ENCODE measurements at places on chromosomes 2 and 18. TPM values are rescaled to one million over a fixed set of nuclear protein-coding genes. Genes with fewer than 3 reads are reported as not detected.

The TFCP2L1 gene
- 0.60 TPM for total RNA-seq

The CYB5A gene
- 232 TPM for total RNA-seq

- DNase-seq, result no peak
Measured at GRCh38 chr18:419541-420175, 80.8 kb downstream of the COLEC12 start.

GRCh38 chr2:53632126-53632460 is 135.5 kb upstream of the CHAC2 start:
- DNase-seq, result no peak

DNA sequence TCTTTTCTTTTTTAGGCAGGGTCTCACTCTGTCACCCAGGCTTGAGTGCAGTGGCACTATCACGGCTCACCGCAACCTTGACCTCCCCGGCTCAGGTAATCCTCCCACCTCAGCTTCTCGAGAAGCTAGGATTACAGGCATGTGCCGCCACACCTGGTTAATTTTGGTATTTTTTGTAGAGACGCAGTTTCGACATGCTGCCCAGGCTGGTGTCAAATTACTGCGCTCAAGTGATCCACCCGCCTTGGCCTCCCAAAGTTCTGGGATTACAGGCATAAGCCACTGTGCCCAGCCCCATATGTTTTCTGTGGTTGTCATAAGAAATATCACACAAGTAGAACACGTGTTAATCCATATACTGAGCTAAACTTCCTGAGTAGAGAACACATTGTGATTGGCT is 14.6 kb downstream of the ENOSF1 start:
- DNase-seq, result no peak

- no peak for DNase-seq
Measured at GRCh38 chr2:19617257-19617848, 258.9 kb upstream of the OSR1 start.

Measured in tibial nerve (tissue), 4 donors.